ENCODE measurements at places on chromosomes 2 and 18. TPM values are rescaled to one million over a fixed set of nuclear protein-coding genes. Genes with fewer than 3 reads are reported as not detected.

The CD8A gene
- 0.33 TPM for polyA plus RNA-seq

The FEV gene
- polyA plus RNA-seq = not detected

The CCBE1 gene
- 1.00 TPM for polyA plus RNA-seq

The FBXO48 gene
- polyA plus RNA-seq = 0.42 TPM

The PPP1R1C gene
- 18.7 TPM for polyA plus RNA-seq

The LRP2 gene
- polyA plus RNA-seq = not detected

The ACVR1C gene
- 0.08 TPM for polyA plus RNA-seq

The HMSD gene
- polyA plus RNA-seq = not detected

The KCNS3 gene
- 1.0 TPM for polyA plus RNA-seq

The CPLX4 gene
- polyA plus RNA-seq = not detected

The MOGAT1 gene
- not detected for polyA plus RNA-seq

The SLC14A1 gene
- polyA plus RNA-seq = 7.1 TPM

The RAB27B gene
- 0.03 TPM for polyA plus RNA-seq

The PRSS56 gene
- not detected for polyA plus RNA-seq

The CEP68 gene
- 7.6 TPM for polyA plus RNA-seq

The GPR35 gene
- polyA plus RNA-seq = 1.1 TPM

The MSTN gene
- 0.01 TPM for polyA plus RNA-seq

The RAB31 gene
- 9.4 TPM for polyA plus RNA-seq

The RGPD3 gene
- 0.14 TPM for polyA plus RNA-seq

The ZNF514 gene
- polyA plus RNA-seq = 7.4 TPM

The NEU4 gene
- polyA plus RNA-seq = 0.07 TPM

The PDE11A gene
- polyA plus RNA-seq = 0.24 TPM

The TEX44 gene
- not detected for polyA plus RNA-seq

All from heart left ventricle (tissue), 16 donors.